ENCODE measurements at places on chromosomes 3 and 15.

DNA sequence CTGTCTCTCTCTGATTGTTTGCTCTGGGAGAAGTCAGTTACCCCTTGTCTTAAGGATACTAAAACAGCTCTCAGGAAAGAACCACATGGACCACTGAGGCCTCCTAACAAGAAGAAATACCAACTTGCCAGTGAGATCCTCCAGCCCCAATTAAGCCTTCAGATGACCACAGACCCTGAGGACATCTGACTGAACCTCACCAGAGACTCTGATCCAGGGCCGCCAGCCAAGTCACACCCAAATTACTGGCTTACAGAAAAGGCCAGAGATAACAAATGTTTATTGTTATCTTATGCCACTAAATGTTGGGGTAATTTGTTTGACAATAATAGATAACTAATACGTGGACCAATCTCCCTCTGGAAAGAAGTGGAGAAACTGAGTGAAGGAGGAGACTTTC is 40.2 kb downstream of the SLC12A8 start:
- ATAC-seq = no peak

DNA sequence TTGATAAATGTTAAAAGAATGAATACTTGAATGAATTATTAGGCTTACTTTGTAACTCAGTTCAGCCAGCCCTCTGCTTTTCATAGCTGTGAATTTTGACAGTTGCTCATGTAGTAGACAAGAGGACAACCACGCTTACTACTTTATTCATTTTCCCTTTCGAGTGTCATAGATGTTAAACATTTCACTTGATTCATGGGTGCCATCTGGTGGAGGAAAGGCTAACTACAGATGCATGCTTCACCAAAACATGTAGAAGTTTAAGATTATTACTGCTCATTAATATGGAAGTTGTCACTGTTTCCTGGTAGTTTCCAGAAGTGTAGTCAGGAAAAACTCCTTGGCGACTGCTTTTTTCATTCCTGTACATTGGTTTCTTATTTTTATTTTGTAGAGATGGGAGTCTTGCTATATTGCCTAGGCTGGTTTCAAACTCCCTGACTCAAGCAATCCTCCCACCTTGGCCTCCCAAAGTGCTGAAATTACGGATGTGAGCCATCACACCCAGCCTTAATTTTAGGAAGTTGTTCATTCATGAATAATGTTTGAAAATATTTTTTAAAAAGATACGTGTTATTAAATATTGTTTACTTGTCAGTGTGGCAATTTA is 163.2 kb downstream of the B3GALNT1 start:
- peak; percentile 64 for ATAC-seq

DNA sequence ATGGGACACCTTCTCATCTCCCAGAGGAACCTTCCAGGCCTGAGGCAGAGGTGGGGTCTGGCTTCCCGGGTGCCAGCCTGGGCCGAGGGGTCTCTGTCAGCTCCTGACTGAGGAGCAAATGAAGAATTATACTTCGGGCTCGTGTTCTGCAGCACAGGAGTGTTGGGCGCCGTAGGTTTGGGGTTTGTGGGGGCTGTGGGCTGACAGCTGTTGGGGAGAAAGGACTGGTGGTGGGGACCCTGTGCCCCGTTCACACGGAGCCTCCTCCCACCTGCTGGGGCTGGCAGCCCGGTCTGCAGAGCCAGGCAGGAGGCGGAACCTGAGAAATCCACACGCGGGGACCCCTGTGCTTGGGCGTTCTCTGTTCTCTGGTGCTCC is 59.7 kb downstream of the ADAMTS7 start:
- ATAC-seq = no peak

DNA sequence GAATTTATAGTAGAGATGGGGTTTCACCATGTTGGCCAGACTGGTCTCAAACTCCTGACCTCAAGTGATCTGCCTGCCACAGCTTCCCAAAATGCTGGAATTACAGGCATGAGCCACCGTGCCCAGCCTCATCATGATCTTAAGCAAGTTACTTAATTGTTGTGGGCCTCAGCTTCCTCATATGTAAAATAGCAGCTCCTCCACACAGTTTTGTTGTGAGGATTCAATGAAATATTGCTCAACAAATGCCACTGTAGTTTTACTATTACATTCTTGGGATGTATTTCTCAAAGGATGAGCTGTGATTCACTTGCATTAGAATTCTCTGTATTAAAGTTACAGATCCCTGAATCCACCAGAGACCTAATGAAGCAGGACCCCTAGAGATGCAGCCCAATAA is 168.8 kb downstream of the ADAMTS9 start:
- no peak for ATAC-seq

DNA sequence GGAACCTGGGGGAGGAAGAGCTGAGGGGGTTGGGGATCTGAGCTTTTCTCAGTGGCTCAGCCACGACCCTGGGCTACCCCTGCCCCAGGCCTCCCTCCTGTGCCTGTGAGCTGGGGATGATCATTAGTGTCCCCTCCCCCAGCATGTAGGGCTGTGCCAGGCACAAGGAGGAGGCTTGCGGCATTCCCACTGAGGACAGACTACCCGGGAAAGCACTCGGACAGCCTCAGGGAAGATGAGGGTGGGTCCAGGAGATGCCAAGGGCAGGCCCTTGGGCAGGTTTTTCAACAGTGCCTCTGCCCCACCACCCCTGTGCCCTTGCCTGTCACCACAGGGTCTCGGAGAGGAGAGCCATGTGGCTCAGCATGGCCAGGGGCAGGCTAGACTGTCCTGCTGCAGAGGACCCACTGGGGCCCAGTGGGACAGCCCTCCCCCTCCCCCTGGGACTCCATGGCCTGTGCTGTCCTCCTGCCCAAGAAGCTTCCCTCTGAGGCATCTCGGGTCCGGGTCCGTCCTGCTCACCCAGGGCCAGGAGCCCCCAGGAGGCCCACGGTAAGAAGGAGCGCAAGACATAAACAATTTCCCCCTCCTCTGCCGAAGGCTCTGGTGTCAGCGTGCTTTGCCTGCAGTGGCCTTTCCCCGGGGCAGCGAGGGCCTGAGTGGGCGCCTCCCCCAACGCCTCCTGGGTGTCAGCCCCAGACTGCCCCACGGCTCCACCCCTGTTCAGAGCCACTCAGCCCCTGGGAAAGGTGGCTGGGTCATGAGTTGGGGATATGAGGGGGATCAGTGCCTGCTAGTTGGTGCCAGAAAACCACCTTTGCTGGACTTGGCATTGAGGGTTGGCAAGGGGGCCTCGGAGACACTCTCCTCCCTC is 192.5 kb downstream of the GOLGA6L6 start:
- peak; percentile 1 for ATAC-seq

DNA sequence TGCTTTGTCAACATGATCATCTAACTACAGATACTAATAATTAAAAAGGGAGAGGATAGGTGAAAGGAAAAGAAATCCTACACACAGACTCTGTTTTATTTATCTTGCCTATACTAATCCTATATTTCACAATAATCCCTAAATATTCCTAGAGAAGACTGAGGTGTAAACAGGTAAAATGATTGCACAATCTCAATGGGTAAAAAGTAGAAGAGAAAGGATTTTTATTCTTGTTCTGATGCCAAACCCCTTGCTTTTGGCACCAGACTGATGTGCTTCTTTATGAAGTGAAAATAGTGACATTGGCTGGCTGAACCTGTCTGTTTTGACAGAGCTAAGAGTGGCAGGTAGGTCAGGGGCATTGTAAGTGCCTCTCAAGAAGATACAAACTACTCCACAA is 101.9 kb upstream of the ZPLD1 start:
- no peak for ATAC-seq
